DMS79 (cell line): ENCODE measurements at places on chromosomes 1 and 21.

DNA sequence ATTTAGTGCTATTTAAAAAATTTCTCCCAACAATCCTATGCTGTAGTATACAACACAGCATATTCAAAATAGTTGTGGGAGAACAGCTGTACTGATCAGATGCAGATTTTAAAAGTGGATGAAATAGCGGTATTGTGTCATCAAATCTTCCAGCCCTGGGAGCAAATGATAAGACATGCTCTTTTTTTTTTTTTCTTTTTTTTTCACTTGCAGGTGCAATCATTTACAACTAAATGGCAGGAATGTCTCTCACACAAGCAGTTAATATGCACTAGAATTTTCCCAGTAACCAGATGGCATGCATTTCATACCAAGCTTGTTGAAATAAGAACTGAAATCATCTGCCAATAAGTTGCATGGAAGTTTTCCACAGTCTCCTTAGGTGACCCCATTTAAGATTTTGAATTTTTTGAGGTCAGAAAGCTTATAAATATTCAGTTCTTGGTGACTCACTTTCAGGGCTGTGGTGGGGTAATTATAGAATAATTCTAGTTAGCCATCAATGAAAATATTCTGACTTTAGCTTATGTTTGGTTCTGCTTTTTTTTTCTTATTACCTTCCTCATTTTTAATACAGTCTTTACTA, 623.9 kb upstream of the NR5A2 start:
- DNase-seq: no peak

GRCh38 chr1:196649990-196650389, 1.9 kb upstream of the CFH start:
- no peak for DNase-seq

DNA sequence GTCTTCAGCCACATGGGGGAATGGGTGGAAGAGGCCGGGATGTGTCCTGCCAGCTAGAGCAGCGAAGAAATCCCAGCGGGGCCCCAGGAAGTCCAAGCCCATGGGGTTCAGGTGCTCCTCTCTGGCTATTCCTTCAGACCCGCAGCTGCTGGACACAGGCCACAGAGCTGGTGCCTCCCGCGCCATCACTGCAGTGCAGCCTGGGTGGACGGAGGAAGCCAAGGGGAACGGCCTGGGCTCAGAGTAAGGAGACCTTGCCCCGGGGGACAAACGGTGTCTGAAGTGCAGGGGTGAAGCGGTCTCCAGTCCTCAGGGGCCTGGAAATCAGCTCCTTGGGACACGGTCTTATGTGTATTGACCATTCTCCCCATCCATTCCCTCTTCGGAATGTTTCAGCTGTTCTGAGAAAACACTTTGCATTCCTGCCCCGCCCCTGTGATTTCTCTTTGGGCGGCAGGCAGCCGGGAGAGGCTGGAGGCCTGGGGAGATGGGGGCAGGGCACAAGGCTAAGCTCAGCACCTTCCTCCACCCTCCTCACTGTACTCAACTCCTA, 18.4 kb downstream of the MTHFR start:
- no peak for DNase-seq

DNA sequence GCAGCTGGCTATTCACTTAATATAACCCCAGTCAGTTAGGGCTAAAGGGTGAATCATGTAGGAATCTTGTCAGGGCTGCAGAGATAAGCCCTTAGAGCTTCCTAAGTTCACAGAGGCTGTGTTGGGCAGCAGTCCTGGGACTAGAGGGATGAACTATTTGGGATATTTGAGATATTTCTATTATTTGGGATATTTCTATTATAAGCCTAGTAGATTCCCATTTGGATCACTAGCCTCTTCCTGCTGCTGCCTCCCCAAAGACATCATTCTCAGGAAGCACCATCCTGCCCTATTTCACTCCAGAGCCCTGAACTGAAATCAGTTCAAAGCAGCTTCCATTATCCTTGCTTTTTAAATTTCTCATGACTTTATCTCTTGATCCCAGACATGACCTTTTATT, 501.3 kb downstream of the NUF2 start:
- no peak for DNase-seq

GRCh38 chr1:187409341-187409740, 580.6 kb downstream of the PLA2G4A start:
- no peak for DNase-seq

- no peak for DNase-seq
These were observed 215.8 kb upstream of the GREM2 start for GRCh38 chr1:240827786-240828185.

DNA sequence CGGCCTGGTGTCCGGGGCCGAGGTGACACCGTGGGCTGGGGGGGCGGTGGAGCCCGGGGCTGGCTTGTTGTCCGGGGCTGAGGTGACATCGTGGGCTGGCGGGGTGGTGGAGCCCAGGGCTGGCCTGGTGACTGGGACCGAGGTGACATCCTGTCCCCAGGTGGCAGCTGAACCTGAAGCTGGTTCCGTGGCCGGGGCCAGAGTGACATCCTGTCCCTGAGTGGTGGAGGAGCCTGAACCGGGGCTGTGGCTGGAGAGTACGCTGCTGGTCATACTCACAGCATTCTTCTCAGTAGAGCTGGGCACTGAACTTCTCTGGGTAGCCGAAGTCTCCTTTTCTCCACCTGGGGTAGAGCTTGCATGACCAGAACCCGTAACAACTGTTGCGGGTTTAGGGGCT, 15.8 kb downstream of the THBS3 start:
- no peak for DNase-seq

- DNase-seq: no peak
These were observed 26.4 kb upstream of the ROR1 start for GRCh38 chr1:63747445-63747844.

GRCh38 chr1:226945106-226945857, 5.2 kb downstream of the COQ8A start:
- DNase-seq: peak; percentile 50

- DNase-seq: no peak
These were observed 14.9 kb downstream of the SLC45A1 start for GRCh38 chr1:8332806-8333205.

GRCh38 chr1:209397371-209397770, 186.1 kb upstream of the CAMK1G start:
- no peak for DNase-seq

GRCh38 chr1:212944229-212944901, 6.0 kb upstream of the VASH2 start:
- DNase-seq: no peak

GRCh38 chr1:43634721-43635120, 15.2 kb upstream of the KDM4A start:
- no peak for DNase-seq

GRCh38 chr1:96234299-96234698, 487.3 kb upstream of the PTBP2 start:
- peak; percentile 56 for DNase-seq

DNA sequence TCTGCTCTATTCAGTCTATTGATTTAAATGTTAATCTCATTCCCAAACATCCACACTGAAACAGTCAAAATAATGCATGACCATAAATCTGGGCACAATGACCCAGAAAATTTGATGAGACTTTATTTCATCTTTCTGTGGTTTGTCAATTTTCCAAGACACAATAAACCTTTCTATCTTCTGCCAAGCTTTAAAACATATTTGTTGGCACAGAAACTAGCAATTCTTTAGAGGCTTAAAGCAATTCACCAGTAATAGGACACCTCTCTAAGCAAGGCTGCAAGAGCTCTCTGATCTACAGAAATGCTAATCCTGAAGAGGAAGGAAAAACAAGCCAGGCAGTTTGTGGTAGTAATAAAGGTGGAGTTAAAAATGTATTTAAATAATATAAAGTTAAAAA, 113.7 kb downstream of the FCRL5 start:
- no peak for DNase-seq
